ENCODE measurements at places on chromosomes 4 and X.
A peak's percentile ranks its signal among the peaks of the same experiment; 100 is the strongest.

GRCh38 chr4:165131247-165131832, 18.7 kb upstream of the TMEM192 start:
- DNase-seq = peak; percentile 68

- DNase-seq = peak; percentile 11
Measured at GRCh38 chr4:99447079-99447478, 11.9 kb upstream of the ADH7 start.

DNA sequence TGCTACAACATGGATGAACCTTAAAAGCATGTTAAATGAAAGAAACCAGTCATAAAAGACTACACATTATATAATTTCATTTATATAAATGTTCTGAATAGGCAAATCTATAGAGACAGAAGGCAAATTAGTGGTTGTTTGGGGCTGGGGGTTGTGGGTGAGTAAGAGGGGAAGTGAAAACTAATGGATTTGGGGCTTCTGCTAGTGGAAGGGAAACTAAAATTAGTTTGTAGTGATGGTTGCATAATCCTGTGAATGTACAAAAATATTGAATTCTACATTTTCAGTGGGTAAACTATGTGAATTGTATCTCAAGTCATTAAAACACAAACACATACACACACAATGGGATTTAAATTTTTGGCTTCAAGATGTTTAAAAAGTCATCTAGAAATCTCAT, 25.4 kb upstream of the LIMCH1 start:
- DNase-seq = no peak

GRCh38 chr4:105352826-105353225, 121.0 kb downstream of the PPA2 start:
- no peak for DNase-seq

All from Calu3 (cell line).